ENCODE measurements at places on chromosomes 16 and 17. TPM values are rescaled to one million over a fixed set of nuclear protein-coding genes. Genes with fewer than 3 reads are reported as not detected.
A peak's percentile ranks its signal among the peaks of the same experiment; 100 is the strongest.

DNA sequence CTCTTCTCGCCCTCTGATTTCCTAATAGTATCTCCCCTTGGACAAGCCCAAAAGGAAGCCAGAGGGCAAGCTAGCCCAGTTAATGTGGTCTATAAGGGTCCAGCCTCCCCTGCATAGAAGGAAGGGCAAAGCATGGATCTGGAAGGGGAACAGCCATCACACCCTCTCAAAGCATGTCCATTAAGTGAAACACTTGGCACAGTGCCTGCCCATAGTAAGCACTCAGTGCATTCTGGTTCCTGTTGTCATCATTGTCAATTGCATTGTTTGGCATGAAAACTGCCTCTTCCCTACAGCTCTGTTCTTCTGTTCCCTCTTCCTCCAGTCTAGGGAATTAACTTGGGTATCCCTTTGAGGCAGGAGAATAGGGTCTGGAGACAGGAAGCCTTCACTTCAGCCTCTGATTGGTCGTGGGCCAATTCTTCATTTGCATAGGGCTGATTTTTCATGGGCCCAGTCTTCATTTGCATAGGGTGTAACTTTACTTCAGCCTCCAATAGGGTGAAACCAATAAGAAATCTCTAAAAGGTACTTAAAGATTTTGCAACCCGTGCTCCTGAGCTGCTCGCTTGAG is 81.4 kb downstream of the C17orf67 start:
- no peak for DNase-seq

DNA sequence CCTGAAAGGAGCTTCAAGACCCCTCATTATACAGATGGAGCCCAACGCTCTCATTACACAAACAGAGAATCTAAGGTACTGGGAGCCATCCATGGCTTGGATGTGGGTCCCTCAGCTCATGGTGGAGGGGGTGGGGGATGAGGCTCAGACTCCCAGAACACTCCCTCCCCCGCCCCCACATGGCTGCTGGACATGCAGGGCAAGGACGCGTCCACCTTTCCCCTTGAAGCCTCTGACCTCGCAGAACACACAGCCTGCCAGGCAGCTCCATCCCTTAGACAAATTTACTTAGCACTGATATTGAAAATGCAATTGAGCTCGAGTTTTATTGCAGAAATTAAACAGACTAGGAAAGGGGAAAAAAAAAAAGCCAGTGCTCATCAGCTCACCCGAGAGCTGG is 203.9 kb downstream of the ZNF423 start:
- no peak for DNase-seq

Gene C16orf74
- 4.9 TPM for total RNA-seq

DNA sequence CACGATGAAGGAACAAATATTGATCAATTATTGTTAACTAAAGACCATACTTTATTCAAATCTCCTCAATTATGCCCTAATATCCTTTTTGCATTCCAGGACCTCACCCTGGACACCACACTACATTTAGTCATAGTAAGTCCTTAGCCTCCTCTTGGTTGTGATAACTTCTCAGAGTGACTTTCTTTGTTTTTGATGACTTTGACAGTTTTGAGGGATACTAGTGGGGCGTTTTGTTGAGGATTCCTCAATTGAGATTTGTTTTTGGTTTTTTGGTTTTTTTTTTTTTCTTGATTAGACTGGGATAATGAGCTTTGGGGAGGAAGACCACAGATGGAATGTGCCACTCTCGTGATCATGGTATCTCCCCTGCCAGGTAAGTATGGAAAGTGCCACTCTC is 105.5 kb downstream of the SOX9 start:
- DNase-seq = no peak

GRCh38 chr17:5121186-5121841 is 5.5 kb downstream of the USP6 start:
- DNase-seq = peak; percentile 57

Gene MRPS23
- total RNA-seq = 46.9 TPM

Gene GRIN2A
- total RNA-seq = 0.57 TPM

- no peak for DNase-seq
Observed at GRCh38 chr16:73092236-73092781, 44.4 kb upstream of the ZFHX3 start.

GRCh38 chr17:50137042-50137441 is 7.1 kb upstream of the SAMD14 start:
- DNase-seq = no peak

DNA sequence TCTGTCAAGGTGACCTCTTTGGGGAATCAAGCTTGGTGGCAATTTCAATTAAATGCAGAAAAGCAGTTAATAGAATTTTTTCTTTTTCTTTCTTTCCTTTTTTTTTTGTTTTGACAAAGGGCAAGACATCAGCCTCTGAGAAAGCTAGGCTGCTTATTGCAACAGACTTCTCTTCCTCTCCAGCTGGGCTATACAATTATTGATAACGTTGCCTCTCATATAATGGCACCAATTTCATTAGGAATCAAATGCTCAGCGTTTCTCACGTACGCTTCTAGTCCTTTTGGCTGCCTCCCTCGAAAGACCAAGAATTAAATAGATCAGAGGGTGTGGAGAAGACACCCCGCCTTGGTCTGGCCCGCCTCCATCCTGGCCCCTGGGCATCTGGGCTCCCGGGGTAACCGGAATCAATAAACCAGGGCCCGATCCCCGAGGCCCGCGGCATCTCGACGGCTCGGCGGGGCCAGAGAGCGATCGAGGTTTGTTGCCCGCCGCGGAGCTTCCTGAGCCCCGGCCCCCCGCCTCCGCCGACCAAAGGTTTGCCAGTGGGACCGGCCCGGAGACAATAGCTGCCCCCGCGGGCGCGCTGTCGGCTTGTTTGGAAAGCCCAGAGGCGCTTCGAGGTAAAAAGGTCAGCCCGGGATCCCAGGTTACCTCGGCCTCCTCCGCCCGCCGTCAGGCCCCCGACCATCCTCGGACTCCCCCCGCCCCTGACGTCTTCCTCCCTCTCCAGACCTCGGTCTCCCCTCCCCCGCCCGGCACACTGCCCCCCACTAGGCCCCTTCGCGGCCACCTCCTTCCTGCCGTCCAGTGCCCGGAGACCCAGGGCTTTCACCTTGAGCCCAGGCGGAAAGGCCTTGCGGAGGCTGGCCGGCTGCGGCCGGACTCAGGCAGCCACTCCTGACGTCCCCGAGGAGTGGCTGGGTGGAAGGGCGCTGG is 3.9 kb downstream of the HOXB1 start:
- DNase-seq = no peak

GRCh38 chr17:51660266-51660665 is 399.9 kb downstream of the UTP18 start:
- no peak for DNase-seq

Gene GOSR1
- total RNA-seq = 53.2 TPM

GRCh38 chr16:13543850-13544249 is 376.1 kb upstream of the ERCC4 start:
- no peak for DNase-seq

Gene FZD2
- 54.4 TPM for total RNA-seq

Gene BAIAP3
- total RNA-seq = 5.0 TPM

Gene WNT9B
- 0.89 TPM for total RNA-seq

Gene SPHK1
- 26.8 TPM for total RNA-seq

Gene CD19
- not detected for total RNA-seq

- DNase-seq = no peak
Observed at GRCh38 chr17:56222255-56222654, 69.0 kb downstream of the ANKFN1 start.

DNA sequence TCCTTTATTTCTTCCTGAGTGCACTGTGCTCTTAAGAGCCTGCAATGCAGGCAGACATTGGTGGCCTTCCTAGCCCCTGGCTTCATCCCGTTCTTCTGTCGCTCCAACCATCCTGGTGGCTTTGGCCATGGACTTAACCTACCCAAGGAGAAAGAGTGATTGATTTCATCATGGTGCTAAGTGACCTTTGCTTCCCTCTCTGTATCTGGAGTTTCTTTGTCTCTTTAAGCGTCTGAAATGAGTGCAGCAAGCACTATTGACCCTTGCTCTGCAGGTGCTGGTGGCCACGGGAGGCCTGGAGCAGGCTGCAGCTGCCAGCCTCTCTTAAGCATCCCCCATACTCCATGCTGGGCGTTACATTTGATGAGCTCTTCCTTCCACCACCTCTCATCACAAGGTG is 60.5 kb downstream of the RAP1GAP2 start:
- DNase-seq = no peak

Gene ZNF205
- total RNA-seq = 15.0 TPM

Gene LGALS9B
- 0.29 TPM for total RNA-seq

DNA sequence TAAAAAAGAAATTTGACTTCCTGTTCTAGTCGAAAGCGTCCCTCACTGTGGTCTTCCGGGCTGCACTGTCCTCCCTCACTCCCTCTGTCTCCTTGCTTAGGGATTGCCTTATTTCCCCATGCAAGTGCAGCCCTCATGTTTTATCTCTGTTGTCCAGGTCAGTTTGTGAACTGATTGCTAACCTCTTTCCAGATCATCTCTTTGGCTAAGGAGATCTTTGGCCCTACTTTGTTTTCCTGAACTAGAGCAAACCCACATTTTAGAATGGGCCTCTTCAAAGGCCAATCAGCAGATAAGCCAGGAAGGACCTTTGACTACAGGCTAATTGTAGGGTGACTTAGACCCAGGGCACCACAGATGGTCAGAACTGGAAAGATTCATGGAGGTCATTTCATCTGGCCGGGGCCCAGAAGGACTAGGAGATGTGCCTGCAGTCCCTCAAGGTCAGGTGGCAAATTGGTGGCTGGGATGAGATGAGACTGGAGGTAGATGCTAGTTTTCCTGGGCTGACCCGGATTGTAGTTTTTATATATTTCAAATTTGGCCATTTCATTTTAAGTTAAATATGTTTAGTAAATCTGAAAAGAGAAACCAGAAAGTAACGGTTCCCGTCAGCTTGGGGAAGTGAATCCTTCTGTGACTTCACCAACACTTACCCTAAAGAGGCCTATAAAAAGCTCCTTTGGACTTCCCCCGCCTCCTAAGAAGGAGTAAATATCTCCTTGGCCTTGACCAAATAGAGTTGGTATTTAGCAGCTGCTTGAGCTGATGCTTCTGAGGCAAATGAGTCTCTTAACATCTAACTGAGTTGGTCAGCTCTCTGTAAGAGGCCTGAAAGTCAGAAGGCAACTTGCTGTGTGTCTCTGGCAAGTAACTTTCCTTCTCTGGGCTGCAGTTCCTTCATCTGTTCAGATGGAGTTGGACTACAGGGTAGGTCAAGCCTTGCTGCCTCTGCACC is 6.2 kb upstream of the SLC25A19 start:
- DNase-seq = no peak

GRCh38 chr17:2691069-2691871 is 20.3 kb downstream of the CLUH start:
- DNase-seq = no peak

Gene SAMD14
- 2.2 TPM for total RNA-seq

DNA sequence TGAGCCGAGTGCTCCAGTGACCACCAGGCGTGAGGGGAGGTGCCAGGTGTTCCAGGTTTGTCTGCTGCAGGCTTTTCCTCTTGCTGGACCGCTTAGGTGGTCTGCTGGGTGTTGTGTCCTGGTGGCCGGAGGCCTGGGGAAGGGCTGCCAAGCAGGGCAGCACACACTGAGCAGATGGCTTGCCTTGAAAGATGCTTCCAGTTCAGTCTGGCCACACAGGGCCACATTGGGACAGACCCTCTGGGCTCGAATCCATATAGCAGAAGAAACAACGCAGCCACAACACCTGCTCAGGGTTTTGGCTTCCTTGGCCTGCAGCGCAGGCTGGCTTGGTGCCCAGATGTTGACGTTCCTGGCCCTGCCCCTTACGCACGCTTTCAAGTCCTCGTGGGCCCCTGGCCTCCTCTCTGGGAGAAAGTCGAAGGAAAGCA is 24.8 kb downstream of the GINS2 start:
- DNase-seq = no peak

Gene G6PC3
- total RNA-seq = 63.7 TPM

GRCh38 chr16:28863929-28864793 is 518 bp downstream of the SH2B1 start:
- DNase-seq = no peak

GRCh38 chr17:35752471-35752870 is 568 bp downstream of the GAS2L2 start:
- no peak for DNase-seq

Gene ZPBP2
- total RNA-seq = not detected

Gene CD300A
- total RNA-seq = not detected

Measured in type B pancreatic cell (in vitro differentiated cells).